Thyroid gland (tissue), 4 donors: ENCODE measurements at places on chromosomes 3 and 15.

DNA sequence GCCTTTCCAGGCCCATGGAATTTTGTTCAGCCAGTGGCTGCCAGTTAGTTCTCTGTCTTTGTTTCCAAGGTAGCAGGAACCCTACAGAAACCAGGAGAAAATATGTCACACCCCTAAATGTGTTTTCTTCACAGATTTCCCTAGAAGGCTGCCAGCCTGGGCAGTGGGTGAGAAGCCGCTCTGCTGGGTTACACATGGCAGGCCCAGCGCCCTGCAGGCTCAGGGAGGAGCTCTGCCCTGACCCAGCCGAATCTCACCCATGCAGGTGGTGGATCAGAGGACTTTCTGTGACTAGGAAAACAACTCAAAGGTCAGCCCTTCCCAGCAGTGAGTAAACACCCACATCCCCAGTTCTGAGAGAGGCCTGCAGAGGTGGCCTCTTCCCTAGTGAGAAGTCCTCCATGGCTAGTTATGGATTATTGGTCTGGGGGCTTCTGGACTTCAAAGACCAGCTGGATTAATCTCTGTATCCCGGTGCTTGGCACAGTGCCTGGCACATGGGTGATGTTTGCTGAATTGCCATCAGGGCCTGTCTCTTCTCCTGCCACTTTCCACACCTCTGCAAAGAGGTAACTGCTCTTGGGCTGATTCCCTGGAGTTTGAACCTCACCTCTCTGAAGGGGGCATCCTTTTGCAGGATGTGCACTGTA, 34.7 kb upstream of the BDH1 start:
- H3K36me3 ChIP-seq: no peaks in the 10 kb centered on the region
- H3K27me3 ChIP-seq: no peaks in the 10 kb centered on the region
- no peak overlapping the region for H3K27ac ChIP-seq
- peaks cover 5% of the 10 kb centered on the region for H3K4me1 ChIP-seq
- DNase-seq: no peak

DNA sequence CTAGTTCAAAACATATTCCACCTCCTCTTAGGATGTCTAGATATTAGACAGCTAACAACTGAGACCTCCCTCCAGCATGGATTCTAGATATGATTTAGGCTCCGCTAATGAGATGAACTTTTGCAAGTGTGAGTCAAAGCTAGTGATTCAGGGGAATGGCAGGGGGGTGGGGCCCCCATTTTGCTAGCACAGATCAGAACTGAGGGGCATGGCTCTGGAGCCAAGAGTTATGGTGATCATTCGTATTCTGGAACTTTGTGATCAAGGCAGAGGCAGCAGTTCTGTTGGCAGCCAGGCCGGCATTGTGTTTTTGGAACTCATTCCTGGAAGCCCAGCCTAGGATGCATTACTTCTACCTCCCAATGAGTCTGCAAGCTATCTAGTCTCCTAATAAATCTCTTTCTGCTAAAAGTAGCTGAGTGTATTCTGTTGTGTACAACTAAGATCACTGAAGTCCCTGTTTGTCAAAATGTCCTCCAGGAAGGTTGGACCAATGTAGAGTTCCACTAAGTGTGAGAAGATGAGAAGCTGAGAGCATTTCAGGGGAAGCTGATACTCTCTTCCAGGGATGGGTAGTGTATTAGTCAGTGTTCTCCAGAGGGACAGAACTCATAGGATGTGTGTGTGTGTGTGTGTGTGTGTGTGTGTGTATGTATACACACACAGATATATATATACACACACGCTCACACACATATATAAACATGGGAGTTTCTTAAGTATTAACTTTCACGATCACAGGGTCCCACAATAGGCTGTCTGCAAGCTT, 312.7 kb downstream of the TLE3 start:
- H3K27me3 ChIP-seq: no peaks in the 10 kb centered on the region
- no peaks in the 10 kb centered on the region for H3K4me1 ChIP-seq
- H3K36me3 ChIP-seq: no peaks in the 10 kb centered on the region
- H3K27ac ChIP-seq: no peak overlapping the region
- no peak overlapping the region for H3K4me3 ChIP-seq

- no peak overlapping the region for H3K27ac ChIP-seq
- H3K4me1 ChIP-seq: peaks cover 3% of the 10 kb centered on the region
- H3K36me3 ChIP-seq: no peaks in the 10 kb centered on the region
- DNase-seq: no peak
- H3K27me3 ChIP-seq: no peaks in the 10 kb centered on the region
- H3K4me3 ChIP-seq: no peak overlapping the region
Measured at GRCh38 chr3:2839876-2840275, 270.3 kb downstream of the IL5RA start.

GRCh38 chr15:92906563-92907081, 6.5 kb downstream of the CHD2 start:
- H3K27ac ChIP-seq: peak overlapping the region; percentile 98
- no peaks in the 10 kb centered on the region for H3K36me3 ChIP-seq
- H3K4me3 ChIP-seq: no peak overlapping the region

DNA sequence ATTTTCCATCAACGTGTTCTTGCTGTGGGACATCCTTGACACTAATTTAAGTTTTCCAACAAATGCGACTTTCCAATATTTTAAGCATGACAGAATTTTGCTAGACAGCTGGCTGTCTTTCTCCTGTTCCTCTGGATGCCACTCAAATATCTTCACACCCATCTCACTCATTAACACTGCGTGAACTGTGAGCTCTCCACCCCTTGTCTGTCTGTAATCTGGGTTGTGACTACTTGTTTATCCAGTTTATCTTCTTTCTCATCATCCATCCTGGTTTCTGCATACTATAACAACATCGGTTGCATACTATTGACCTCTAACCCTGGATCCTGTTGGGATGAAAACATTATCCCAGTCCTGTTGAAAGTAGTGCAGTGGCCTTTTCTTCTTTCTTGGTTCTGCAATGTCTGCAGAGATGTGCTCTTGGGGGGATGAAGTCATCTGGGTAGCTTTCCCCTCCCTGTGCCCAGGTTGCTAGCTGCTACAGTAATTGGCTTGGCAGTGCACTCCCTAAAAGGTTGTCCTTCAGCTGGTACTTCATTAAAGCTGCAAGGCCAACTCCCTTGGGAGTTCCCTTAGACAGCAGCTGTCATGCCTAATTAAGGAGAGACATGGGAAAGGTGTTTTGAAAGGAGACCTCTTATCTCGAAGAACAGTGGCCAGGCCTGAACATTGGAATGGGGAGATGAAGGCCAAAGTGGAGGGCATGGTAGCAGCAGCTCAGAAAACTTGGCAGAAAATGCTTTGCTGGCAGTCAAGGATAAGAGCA, 24.7 kb downstream of the KAT2B start:
- no peaks in the 10 kb centered on the region for H3K36me3 ChIP-seq
- no peaks in the 10 kb centered on the region for H3K27me3 ChIP-seq
- peaks cover 32% of the 10 kb centered on the region for H3K4me1 ChIP-seq
- DNase-seq: no peak

DNA sequence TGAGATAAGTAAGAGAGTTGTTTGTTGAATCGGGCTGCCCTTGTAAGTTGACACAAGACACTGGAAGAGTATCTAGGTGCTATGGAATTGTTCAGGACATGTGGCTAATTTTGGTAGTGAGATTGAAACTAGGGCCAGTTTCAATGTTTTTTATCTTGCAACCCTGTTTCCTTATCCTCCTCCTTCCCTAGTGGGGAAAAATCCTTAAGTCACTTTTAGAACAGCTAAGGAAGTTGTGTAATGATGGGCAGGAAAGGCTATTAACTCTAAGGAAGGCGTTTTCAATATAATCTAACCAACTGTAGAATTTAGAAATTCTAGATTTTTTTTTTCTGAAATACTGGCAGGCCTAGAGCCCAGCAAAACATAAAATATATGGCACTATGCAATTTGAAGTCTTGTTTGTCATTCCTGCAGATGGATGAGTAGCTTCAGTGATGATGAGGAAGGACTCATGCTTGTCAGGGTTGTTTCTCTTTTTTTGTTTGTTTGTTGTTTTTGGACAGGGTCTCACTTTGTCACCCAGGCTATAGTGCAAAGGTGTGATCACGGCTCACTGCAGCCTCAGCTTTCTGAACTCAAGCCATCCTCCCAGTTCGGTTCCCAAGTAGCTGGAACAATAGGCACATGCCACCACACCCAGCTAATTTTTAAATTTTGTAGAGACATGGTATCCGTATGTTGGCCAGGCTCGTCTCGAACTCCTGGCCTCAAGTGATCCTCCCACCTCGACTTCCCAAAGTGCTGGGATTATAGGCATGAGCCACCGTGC, 27.6 kb upstream of the ADAMTS9 start:
- no peak overlapping the region for H3K4me3 ChIP-seq
- H3K27ac ChIP-seq: no peak overlapping the region
- H3K27me3 ChIP-seq: no peaks in the 10 kb centered on the region
- no peak for DNase-seq

GRCh38 chr15:63872759-63873510, 39.2 kb upstream of the HERC1 start:
- no peak overlapping the region for H3K27ac ChIP-seq
- H3K27me3 ChIP-seq: no peaks in the 10 kb centered on the region
- no peak for DNase-seq
- H3K36me3 ChIP-seq: no peaks in the 10 kb centered on the region
- no peak overlapping the region for H3K4me3 ChIP-seq

DNA sequence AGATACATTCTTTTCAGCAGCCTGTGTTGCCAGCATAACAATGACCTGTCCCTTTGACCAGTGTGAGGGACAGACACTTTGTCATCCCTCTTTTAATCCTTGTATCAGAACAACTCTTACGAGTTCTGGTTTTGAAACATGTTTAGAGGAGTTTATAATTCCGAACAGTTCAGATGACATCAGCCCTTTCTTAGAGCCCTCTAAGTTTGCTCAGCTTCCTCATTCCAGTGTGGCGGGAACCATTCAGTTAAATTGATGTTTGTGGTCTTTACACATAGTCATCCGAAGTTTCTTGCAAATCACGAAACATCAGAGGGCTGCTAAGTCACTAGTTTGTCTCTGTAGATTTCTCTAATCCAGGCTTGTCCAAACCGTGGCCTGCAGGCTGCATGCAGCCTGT, 102.5 kb downstream of the AKAP13 start:
- H3K4me3 ChIP-seq: no peak overlapping the region
- no peaks in the 10 kb centered on the region for H3K36me3 ChIP-seq
- peaks cover 43% of the 10 kb centered on the region for H3K4me1 ChIP-seq

DNA sequence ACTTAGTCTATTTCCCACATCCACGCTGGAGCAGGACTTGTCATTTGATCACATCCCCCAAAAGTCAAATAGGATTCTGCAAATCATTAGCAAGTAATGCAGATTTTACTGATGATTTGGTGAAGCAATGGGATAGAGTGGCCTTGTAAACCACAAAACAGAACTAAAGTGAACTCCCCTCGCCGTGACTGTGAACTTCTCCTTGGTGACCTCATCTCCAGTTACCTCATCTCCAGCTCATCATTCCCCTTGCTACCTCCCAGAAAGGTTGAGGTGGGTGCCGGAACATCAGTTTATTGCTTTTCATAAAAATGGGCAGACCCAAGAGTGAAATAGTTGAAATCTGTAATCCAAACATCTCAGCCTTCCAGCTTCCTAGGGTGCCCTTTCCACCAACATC, 36.7 kb upstream of the ADPGK start:
- no peaks in the 10 kb centered on the region for H3K27me3 ChIP-seq
- H3K4me1 ChIP-seq: no peaks in the 10 kb centered on the region
- H3K27ac ChIP-seq: no peak overlapping the region
- H3K36me3 ChIP-seq: no peaks in the 10 kb centered on the region
- H3K4me3 ChIP-seq: no peak overlapping the region

DNA sequence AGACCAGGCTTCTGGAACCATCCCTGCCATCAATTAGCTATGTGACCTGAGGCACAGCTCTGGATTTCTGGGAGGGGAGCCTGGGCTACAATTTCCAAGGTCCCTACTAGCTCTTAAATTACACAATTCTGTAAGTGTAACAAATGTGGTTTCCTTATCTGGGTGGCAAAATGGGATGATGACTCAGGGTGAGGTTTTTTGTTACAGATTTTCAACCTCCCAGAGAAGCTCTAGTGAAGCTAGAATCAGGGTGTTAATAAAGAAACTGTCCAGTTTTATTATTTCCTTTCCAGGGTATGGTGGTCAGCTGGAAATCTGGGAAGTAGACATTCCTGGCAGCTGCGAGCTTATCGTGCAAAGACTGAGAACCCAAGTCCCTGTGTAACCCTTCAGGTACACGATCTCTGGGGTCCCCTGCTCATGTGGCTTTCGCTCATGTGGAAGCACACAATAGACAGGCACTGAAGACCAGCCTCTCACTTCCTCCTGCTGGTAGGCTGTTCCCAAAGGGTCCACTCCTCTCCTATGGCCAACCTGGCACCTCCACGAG, 7.3 kb downstream of the RAB27A start:
- no peaks in the 10 kb centered on the region for H3K36me3 ChIP-seq
- no peak overlapping the region for H3K27ac ChIP-seq
- no peak overlapping the region for H3K4me3 ChIP-seq
- no peak for DNase-seq
- peaks cover 11% of the 10 kb centered on the region for H3K4me1 ChIP-seq
- H3K27me3 ChIP-seq: no peaks in the 10 kb centered on the region

GRCh38 chr3:104102386-104102785, 1264.3 kb upstream of the ALCAM start:
- DNase-seq: peak; percentile 4
- no peaks in the 10 kb centered on the region for H3K27me3 ChIP-seq
- no peaks in the 10 kb centered on the region for H3K36me3 ChIP-seq
- H3K4me1 ChIP-seq: no peaks in the 10 kb centered on the region
- no peak overlapping the region for H3K27ac ChIP-seq
